Activated CD4-positive, alpha-beta T cell treated with anti-CD3 and anti-CD28 coated beads for 1 hour (primary cell): ENCODE measurements at places on chromosomes 2 and 18.

DNA sequence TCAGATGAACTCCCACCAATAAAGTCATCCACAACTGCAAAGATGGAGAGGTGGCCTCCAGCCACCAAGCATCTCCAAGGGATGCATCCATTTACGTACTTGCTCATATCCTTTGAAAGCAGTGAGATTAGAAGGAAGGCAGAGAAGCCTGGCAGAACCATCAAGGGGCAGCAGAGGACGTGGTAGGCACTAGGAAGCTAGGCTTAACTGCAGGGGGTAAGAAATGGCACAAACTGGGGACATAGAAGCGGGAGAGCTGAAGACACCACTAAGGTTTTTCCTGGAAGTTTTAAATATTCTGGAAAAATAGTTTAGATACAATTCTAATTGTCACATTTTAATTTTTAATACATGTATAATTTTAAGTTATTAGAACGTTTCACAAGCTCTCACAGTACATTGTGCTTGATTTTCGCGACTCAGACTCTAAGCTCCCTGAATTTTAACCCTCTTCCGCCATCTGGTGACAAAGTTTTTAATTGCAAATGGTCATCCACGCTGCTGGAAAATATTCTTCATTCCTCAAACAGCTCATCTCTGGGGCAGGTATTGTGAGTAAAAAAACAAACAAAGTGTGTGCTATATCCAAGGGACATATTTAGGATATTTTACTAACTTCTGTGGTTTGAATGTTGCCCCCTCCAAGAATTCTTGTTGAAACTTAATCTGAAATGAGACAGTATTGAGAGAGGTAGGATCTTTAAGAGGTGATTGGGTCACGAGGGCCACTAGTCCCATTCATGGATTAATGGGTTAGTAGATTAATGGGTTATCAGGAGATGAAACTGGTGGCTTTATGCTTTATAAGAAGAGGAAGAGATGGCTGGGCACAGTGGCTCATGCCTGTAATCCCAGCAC is 1.6 kb upstream of the PSTPIP2 start:
- no peak for DNase-seq

DNA sequence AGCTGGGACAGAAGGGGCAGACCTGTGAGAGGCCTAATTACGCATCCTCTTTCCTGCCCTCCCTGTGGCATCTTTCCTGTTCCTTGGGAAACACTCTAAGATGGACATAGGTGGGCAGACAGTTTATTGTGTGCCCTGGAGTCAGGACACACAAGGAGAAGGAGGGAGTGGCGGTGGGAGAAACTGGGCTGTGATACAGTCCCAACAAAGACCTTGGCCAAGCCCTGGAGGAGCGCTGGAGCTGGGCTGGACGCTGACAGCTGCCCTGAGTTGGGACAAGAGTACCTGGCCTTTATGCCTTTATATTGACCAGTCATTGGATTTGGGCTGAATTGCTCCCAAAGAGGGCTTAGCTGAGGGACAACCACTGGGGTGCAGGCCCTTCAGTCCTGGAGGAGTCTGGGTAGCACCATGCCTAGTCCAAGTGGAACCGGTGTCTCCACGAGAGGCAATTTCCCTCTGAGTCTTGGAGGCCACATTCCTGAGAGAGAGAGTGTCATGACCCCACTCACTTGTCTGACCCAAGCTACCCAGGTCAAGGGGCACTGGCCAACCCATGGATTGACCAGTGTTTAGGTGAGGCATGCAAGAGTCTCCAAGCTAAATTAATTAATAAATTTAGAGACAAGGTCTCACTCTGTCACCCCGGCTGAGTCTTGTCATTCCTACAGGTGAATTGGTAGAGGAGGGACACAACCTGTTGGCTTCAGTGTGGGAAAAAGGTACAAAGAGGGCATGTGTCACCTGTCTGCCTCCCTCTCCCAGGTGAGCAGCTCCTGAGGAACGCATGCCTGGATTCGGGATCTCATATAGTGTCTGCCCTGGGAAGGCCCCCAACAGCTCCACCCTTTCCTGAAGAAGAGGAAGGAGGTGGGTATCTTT is 107.1 kb upstream of the ST3GAL5 start:
- no peak for DNase-seq

DNA sequence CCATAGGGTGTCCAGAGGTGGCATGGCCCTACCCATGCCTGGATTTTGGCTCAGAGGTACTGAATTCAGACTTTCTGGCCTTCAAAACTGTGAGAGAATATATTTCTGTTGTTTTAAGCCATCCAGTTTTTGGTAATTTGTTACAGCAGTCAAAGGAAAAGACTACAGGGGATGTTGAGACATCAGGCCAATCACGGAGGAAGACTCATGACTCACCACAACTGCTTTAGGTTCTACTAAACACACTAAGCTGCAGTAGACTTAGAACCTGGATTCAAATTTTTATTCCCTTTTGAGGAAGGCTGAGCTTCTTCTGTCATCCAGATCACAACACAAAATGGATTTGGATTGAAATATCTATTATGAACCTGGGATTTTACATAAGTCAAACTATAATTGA is 12.0 kb upstream of the C2orf66 start:
- no peak for DNase-seq

GRCh38 chr18:75462178-75462832 is 34.8 kb upstream of the SMIM21 start:
- no peak for DNase-seq

DNA sequence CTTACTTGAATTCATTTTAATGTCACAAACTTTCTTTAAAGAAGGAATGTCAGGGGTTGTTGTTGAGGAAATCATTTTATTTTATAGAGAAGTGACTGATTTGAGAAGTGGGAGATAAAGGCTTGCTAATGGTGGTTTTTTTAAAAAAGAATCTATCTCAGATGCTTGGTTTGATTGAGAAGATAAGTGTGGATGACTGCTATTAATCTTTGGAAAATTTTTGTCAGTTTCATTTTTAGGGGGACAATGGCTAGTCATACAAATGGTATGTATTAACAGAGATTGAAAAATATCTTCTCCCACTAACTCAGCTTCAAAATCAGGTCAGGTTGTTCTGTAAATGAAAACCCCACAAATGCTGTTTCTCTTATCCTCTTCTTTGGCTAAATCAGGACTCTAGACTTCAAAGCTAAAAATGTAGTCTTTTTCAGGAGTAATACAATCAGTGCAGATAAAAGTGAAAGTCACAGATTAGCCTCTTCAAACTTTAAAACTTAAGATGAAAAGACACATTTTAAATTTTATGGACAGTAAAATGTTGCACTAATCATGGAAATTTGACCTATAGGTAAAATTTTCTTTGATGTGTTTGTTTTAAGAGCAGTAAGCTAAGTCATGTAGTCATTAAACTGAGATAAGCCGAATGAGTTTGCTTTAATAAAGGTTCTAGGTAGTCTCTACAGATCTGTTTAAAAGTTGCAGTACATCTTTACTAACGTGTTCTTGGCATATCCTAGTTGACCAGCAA is 674.2 kb upstream of the VRK2 start:
- no peak for DNase-seq

DNA sequence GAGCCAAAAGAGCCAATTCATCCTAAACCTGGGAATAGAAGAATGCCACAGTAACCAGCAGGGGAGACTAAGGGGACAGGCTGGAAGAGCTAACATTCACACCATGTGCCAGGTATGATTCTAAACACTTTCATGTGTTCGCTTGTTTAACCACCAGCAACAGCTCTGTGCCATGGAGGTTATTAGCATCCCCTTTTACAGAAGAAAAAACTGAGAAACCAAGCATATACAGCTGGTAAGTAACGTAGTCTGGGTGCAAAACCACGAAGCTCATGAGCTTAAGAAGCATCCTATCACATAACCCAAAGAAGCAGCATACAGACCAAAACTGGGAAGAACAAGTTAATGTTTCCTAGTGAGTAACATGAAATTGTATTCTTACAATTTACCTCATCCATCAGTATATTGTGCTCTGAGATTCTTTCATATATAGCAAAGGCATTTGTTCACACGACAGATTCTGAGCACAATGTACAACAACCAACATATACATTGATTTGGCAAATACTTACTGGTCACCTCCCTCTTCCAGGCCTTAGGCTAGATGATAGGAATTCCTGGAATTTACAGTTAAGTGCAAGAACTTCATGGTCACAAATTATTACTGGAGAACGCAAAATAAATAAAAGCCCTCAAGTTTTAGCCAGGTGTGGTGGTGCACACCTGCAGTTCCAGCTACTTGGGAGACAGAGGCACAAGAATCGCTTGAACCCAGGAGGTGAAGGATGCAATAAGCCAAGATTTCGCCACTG is 36.5 kb upstream of the HNRNPA3 start:
- no peak for DNase-seq

DNA sequence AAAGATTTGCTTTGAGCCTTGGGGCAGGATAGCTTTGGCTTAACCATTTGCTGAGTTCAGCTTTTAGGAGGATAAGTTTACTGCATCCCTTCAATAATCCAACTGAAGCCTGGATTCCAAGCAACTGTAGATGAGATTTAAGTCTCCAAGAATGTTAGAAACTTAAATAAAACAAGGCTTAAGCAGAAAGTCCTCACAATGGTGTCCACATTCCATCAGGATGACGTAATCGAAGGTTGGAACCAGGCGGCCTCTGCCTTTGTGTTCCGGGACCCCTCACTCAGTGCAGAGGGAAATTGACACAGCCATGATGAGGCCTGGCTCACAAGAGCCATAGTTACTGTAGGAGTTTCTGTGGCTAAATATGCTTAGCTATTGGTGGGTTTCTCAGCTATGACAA is 260.4 kb downstream of the LPIN1 start:
- DNase-seq, result no peak

DNA sequence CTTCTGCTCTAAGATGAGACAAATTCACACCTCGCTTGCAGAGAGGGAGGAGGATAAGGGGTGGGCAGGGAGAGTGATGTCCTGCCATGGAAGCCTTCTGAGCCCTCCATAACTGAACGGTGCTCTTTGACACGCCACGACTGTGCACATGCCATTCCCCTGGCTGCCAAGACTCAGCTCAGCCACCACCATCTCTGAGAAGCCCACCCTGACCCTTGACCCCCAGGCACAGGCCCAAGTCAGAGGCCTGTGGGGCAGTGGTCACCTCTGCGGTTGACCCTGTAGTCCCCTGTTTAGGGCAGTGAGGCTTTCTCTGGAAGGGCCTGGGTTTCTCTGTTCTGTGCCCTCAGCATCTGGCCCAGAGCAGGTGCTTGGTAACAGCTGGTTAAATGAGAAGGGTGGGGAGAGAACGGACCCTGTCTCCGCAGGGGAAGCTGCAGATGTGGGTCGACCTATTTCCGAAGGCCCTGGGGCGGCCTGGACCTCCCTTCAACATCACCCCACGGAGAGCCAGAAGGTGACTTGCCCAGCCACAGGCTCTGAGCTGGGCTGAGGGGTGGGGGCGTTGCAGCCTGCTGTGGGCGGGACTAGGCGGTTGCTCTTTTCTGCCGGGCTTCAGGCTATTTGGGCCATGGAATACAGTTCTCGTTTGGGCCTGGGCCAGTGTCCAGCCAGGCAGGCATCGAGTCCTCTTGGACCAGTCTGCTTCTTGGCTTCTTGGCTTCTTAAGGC is 215.1 kb downstream of the DYSF start:
- no peak for DNase-seq

- no peak for DNase-seq
Observed at GRCh38 chr18:58716060-58716756, 44.9 kb downstream of the MALT1 start.

DNA sequence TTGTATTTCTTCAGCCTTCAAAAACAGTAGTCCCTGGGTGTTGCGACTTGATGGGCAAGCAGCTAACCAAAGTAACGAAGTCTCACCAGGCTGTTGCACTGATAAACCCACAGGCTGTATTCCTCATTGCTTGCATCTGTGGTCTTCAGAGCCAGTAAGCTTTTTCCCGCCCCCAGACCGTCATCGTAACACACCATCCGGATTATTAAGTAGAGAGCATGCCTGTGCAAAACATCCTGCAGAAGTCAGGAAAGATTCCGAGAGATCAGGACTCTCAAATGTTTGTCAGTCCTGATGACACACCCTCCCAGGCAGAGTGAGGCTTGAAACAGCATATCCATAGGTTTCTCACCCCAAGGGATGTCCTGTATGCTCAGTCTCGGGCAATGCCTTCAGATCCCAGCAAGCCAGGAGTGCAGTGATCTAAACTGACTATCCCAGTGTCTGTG is 15.9 kb downstream of the ITGB1BP1 start:
- DNase-seq, result no peak

DNA sequence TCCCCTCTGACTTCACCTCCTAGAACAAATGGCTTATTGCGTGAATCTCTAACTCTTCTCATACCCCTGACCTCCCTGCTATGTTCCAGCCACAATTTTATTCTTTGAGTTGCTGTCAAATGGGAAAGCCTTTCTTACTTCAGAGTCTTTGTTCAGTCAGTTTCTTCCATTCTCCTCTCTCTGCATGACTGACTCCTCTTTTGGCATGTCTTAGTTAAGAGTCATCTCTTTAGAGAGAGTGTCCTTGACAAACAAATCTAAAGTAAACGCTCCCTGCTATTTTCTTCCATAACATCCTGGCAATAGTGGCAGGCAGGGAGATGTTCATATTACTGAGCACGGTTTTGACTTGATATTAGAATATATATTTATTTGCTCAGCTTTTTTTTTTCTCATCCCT is 170.7 kb upstream of the ERBB4 start:
- DNase-seq, result no peak

DNA sequence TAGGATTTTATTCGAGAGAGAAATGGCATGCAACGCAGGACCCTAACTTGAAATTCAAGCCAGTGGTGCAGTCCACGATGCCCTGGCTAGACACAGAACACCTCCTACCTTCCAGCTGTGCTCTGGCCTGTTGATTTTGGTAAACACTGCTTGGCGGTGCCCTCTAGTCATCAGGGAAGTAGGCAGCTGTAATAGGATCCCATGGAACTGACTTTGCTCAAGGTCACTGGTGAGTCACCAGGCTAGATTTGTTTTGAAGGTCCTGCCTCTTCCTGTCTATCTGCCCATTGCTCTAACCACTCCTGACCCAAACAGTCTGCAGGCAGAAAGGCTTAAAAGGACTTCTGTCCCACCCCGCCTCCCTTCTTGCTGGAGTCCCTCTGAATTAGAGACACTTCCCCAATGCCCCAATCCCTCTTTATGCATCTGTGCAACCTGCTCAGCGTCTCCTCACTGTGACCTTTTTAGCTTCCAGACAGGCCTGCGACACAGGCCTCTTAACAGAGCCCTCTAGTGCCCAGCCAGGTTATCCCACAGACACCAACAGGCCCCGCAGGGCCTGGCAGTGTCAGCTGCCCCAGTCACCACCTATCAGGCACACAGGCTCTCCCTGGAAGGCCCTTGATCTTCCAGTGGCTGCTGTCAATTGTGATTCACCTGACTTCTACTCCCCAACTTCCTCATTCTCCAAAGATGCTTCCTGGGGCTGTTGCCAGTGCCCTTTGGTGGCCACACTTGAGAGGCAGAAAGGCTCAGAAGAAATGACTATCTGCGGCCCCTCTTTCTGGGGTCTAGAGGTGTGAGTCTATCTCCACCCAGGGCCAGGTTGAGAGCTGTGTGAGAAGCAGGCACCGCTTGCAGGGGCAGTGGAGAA is 5.2 kb downstream of the TMEM127 start:
- no peak for DNase-seq

- DNase-seq, result no peak
Observed at GRCh38 chr2:64601034-64601754, 52.5 kb downstream of the SERTAD2 start.

DNA sequence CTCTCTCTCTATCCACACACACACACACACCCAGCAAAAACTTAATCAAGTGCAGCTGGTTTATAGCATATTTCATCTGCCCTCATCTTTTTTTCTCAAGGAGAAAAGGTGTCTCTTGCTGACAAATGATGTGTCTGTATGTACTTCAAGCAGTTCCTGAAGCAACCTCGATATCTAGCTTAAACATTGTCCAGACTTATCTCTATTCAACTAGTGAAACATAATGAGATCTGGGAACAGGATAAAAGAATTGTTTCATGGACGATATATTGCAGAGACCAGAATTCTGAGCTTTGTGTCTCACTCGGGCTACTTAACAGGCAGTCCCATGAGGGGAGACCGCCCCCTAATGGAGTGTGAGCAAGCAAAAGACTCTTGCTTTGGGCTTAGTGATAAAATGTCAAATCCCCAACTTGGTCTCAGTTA is 929.2 kb upstream of the SOX11 start:
- DNase-seq, result no peak
